ENCODE measurements at places on chromosomes 7 and 10.

DNA sequence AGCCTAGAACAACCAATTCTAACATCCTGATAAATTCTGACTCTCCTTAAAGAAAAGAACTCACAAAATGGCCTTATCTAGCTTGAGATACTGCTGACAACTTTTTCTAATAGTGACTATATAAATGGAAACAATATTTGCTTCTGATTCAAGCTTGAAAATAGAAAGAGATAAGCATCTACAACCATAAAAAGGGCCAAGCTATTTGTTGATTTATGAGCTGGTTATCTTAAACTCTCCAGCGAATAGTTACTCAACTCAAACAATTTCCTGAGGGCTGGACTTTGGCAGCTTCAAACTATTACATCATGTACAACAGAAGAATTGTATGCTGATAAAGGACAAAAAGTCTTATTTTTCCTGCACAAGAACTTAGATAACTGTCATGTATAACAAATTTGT lies 4.6 kb downstream of the USP54 start:
- DNase-seq = peak; percentile 37

DNA sequence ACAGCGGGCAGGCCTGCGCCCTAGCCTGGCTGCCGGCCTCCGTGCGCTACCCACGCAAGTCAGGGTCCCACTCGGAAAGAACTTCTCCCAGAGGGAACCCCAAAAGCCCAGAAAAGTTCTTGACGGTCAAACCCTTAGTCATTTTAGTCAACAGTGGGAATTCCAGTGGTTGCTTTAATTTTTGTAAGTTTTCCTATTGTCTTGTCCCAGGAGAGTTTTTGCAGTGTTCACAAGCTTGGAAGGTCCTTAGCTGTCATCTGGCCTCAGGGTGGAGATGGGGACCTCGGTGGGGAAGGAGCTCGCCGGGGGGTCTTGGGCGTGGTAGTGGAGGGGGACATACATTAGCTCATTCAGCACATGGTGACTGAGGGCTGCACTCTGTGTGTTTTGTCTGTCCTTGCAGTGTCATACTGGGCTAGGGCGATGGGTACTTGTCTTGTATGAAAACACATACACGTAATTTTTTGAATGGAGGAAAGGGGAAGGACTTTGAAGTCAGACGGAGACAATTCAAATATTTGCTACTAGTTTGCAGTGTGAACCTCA lies 736 bp downstream of the MINDY4 start:
- no peak for DNase-seq

- DNase-seq = peak; percentile 10
These were observed 21.0 kb upstream of the ASB15 start for GRCh38 chr7:123580406-123581161.

- DNase-seq = peak; percentile 41
These were observed 32.1 kb upstream of the GTF2I start for GRCh38 chr7:74625446-74625845.

GRCh38 chr7:12436126-12436525 lies 32.5 kb upstream of the VWDE start:
- no peak for DNase-seq

DNA sequence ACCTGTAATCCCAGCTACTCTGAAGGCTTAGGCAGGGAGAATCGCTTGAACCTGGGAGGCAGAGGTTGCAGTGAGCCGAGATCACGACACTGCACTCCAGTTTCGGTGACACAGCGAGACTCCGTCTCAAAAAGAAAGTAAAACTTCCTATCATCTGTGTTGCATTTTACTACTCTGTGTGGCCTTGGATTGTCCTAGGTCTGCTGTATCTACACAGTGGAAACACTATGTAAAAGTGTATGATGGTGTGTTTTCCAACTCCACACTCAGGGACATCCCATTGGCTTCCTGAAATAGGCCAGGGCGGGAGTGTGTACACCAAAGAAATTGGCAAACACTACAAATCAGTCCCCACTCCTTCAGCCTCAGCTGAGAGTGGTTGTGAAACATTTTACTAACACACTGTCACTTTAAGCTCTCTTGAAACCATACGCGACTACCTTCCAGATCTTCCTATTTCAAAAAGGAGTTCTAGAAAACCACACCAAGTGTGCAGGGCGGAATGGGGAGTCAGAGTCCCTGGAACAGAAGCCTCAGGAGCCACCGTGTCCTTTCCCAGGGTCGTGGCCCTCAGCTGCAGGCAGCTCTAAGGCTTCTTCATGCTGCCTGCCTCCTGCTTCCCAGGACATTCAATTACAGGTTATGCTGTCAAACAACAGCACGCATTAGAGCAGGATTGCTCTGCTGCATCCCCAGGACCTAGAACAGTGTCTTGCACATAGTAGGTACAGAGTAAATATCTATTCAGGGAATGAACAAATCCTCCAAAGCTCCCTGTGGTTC lies 275.4 kb downstream of the PARD3 start:
- DNase-seq = no peak

DNA sequence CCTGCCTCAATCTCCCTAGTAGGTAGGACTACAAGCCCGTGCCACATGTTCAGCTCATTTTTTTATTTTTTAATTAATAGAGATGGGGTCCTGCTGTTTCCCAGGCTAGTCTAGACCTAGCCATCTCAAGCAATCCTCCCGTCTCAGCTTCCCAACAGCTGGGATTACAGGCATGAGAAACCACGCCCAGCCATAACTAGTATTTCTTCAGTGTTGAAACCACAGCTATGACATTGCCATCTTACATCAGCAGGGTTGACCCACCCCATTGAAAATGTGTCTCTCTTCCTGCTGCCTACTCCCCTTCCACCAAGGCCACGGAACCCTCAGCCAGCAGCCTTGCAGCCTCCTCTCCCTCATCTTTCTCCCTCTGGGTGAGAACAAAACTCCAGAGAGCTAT lies 62.1 kb upstream of the ZNF746 start:
- no peak for DNase-seq

GRCh38 chr10:72001033-72001395 lies 36.8 kb downstream of the CHST3 start:
- DNase-seq = no peak

GRCh38 chr10:21285207-21285606 lies 240.3 kb downstream of the SKIDA1 start:
- no peak for DNase-seq

GRCh38 chr7:100602889-100603725 lies 944 bp downstream of the PCOLCE start:
- DNase-seq = no peak

- DNase-seq = no peak
These were observed 327.7 kb upstream of the STEAP1 start for GRCh38 chr7:89826557-89826956.

GRCh38 chr10:22363305-22363704 lies 18.0 kb downstream of the SPAG6 start:
- DNase-seq = no peak

DNA sequence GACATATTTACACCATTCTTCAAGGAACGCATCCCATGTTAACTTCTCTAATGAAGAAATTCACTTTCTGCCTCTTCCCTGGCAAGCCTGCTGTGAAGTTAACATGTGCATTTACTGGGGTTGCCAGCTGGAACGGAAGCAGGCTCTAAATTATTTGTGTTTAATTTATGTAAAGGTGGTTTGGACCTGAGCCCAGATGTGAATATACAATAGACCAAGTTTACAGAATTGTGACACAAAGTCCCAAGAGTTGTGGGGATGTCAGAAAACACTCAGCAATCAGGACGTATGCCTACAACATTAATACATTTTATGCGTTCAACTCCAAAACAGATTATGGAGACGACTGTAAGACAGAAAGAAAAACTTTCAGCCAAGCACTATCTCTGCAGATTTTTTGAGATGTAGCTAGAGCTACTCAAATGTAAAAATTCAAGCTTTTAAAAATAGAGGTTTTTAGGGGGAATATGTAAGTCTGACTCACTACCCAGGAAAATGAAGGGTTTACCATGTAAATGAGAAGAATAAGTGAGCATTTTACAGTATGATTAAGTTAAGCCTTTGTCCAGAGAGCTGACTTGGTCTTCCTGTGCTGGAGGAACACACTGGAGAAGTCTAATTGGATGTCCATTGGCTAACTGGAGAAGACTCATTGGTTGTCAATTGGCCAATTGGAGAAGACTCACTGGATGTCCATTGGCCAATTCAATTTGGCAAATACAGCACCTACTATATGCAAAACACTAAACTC lies 19.5 kb downstream of the NRP1 start:
- no peak for DNase-seq

GRCh38 chr7:22563621-22564241 lies 63.7 kb upstream of the STEAP1B start:
- DNase-seq = no peak

DNA sequence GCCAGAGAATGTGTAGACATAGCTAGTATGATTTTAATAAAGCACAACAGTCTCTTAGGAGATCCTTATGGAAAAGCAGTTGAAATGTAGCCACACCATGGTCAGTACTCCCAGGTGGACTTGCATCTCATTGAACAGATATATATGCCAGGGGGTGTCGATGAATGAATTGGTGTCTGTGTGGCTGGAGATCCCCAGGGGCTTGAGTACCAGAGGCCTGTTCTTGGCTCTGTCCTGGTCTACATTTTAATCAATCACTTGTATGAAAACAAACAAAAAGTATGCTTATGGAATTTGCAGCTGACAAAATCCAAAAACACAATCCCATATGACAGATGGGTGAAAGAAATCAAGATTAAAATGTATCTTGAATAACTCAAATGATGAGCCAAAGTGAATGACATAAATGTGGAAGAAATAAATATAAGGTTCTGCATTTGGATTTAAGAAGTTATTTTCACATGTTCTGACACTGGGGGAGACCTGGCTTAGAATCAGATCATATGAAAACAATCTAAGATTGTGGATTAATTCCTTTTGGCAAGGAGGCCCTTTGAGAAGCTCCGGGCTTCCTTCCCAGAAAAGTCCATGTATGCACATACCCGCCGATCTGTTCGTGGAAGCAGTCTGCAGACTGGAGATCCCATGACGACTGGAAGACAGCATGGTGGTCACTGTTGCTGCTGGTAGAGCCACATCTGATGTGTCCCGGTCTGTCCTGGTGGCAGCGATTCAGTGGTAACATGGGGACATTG lies 15.6 kb downstream of the CLEC2L start:
- no peak for DNase-seq

DNA sequence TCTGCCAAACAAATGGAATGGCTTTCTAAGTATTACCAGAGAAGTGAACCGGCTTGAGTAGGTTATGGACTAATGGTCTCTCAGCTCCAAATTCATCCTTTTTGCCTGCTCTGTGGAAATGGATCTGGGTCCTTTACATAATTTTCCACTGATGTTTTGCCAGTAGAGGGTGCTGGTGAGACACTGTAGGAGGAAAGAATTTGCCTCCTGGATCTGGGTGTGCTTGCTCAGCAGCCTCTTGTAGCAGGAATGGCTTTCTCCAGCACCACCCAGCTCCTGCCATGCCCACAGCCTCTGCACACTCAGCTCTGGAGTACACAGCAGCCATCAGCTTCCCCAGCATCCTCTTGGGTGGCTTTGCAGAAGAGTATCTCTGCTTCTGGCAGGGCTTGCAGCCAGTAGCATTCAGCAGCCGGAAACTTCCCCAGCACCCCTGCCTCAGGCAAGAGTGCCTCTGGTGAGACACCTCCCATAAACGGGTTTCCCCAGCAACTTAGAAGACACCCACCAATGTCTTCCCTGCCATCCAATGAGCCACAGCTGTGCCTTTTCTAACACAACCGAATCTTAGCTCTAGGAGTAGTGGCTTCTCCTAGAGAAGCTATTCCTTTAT lies 235.0 kb upstream of the PLPP4 start:
- no peak for DNase-seq

DNA sequence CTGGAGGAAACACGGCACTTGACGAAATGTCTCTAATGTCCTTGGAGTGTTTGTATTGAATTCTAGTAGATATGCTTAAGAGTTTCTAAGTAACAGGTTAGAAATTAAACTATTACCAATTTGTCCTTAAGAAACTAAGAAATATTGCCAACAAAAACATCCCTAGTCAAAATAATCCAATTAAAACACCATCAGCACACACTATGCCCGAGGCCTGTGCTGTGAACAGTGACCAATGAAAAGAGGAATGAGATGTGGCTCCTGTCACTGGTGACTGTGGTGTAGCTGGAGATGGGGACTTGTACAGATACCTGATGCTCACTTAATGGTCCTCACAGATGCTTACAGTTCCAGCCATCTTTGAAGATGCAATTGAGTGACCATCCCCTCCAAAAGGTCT lies 651.1 kb downstream of the SORCS3 start:
- DNase-seq = no peak

- no peak for DNase-seq
These were observed 85.5 kb upstream of the OIT3 start for GRCh38 chr10:72808001-72808400.

GRCh38 chr7:131540491-131541162 lies 15.8 kb downstream of the PODXL start:
- DNase-seq = no peak

- DNase-seq = no peak
These were observed 91.7 kb downstream of the ELFN1 start for GRCh38 chr7:1761774-1762173.

GRCh38 chr7:44272456-44272855 lies 52.9 kb downstream of the CAMK2B start:
- no peak for DNase-seq

DNA sequence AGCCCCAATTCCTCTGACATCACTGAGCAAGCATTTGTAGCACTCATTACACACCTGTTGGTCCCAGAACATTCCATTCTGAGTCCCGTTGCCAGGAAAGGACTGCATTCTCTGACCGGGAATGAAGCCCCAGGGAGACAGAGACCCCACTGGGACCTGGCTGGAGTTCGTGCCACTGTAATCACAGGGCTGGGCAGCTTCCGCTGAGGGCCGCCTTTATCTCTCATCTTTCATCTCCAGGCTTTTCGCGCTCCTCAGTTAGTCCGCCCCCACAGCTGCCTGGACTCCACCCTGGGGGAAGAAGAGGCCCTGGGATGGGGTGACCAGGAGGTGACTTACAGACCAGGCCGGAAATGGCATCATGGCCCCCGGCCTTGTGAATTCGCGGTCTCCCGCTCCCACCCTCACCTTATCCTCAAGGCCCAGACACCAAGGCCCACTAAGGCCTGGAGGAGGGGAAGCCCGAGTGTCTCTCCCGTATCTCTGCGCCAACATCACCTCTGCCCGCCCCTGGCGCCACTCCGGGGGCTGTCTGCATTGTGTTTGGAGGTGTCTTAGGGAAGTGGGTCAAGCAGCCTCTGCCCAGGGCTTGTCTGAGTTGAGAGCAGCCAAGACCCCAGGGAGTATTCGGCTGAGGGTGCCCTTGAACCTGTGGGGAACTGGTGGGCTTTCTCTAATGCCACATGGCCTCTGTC lies 75.4 kb downstream of the PROSER2 start:
- DNase-seq = no peak

DNA sequence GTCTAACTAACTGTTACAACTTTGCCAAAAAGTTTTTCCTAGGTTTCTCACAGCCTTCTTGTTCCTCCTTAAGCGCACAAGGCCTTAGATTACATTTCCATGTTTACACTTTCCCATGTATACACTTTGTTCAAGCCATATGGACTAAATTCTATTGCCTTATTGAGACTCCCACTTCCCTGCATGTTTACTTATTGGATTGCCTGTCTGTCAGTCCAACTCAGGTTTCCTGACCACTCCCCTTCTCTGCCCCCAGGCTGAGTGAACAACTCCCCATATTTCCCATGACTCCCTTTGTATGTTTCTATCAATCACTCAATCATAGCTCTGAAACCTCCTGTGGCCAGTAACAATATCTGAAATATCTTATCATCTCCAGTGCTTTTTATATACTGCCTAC lies 43.0 kb downstream of the SLC25A40 start:
- no peak for DNase-seq

- DNase-seq = no peak
These were observed 5.2 kb upstream of the ZNF22 start for GRCh38 chr10:44995581-44995913.

GRCh38 chr7:10225275-10225674 lies 748.4 kb upstream of the PHF14 start:
- DNase-seq = no peak

Measured in midbrain (tissue), 1 donor.